Right cardiac atrium (tissue), 5 donors: ENCODE measurements at places on chromosomes 12 and 14. TPM values are rescaled to one million over a fixed set of nuclear protein-coding genes. Genes with fewer than 3 reads are reported as not detected.

GRCh38 chr14:90517076-90517841 is 120.4 kb downstream of the CALM1 start:
- no peak for DNase-seq

DNA sequence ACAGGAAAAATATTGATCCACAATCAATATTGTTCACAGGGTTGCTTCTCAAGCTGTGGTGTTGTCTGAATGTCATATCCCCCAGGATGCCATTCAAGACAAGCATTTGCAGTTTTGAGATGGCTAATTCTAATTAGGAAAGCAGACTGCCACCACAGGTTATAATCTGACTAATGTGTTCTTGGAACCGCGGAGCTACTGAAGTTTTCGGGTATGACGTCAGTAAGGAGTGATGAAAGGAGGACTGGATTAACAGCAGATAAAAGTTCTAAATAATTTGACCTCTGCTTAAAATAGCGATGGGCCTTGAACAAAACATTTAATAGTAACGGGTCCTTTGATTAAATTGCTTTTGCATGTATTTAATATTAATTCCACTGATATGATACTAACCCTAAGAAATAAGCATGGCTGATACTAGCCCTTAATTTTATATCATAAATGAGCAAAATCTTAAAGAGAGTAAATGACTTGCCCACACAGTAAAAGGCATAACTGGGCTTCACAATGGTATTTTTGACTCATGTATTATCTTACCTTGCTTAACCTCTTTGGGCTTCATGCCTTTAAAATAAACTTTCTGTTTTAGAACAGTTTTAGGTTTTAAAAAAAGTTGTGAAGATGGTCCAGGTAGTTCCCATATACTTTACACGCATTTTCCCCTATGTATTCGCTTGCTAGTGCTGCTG is 50.3 kb downstream of the TSHR start:
- no peak for DNase-seq

DNA sequence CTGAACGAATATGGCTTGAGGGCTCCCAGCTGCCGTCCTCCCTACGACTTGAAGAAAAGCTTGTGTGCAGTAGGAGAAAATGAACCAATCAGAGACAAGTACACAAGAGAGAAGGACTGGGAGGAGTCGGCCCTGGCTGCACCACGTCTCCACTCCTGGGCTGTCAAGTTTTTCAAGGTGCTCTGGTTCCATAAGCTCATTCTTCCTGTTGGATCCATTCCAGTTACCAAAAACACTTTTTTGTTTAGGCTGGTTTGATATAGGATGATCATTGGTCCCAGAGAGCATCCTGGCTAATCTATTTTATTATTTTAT is 2.8 kb upstream of the A2ML1 start:
- no peak for DNase-seq

GRCh38 chr12:117561990-117562389 is 200.6 kb upstream of the NOS1 start:
- no peak for DNase-seq

Gene PROX2
- total RNA-seq: not detected

DNA sequence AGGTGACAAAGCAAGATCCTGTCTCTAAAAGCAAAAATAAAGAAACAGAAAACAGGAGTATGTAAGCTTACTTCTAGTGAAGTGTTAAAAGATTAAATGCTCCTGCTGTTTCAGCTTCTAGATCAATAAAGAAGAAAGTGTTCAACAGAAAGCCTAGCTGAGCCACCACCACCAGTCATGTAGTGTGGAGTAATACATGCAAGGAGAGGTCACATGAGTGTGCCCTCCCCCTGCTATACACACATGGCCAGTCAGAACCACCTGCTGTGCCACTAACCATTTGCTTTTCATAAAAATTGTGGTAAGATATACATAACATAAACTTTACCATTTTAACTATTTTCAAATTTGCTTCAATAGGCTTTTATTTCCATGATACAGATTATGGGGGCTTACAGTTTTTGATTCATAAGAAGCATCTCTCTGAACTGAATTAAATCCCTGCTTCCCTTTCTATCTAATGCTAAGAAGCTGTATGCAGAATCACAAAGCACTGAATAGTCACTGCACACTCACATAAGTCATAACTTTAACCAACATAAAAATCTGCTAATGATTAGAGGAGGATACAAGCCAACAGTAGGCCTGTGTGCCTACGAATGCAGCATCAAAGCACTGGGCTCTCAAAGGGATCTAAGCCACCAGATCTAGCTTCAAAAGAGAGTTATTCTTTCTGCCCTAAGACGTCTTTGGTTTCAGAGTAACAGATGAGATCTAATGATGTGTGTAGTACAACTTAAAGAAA is 515.5 kb downstream of the C12orf50 start:
- DNase-seq: no peak

Gene BCL2L14
- not detected for total RNA-seq

Gene PCNX4
- total RNA-seq: 33.7 TPM

Gene PMCH
- not detected for total RNA-seq

DNA sequence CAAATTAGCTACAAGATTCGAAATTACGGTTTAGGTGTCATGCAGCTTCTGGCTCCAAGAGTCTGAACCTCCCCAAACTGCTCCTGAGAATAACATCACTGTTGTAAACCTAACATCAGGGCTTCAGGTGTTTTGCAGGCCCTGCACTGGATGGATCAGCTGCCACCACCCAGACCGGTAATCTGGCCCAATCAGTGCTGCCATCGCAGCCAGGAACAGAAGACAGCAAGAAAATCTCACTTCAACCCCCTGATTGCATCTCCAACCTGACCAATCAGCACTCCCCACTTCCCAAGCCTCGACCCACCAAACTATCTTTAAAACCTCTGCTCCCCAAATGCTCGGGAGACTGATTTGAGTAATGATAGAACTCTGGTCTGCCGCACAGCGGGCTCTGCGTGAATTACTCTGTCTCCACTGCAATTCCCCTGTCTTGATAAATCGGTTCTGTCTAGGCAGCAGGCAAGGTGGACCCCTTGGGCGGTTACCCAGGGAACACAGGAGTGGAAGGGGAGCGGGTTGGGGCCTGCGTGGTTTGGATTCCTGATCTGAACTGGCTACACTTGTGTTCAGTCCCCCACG is 268.5 kb upstream of the SFSWAP start:
- no peak for DNase-seq

DNA sequence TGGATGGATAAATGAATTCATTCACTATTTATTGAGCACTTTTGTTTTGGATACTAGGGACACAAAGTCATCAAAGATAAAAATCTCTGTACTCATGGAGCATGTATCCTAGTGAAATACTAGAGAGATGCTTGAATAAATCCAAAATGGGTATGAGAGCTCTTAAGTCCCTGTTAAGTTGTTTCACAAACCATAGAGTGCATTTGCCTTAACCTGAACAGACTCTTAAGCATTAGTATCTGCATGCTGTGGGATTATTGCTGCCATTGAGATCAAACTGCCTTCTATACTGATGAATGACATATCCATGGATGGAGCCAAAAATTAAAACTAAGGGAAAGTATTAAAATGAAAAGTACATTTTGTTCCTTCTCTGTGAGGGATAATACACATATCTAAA is 206.5 kb upstream of the KRR1 start:
- DNase-seq: no peak

Gene WNT1
- not detected for total RNA-seq

DNA sequence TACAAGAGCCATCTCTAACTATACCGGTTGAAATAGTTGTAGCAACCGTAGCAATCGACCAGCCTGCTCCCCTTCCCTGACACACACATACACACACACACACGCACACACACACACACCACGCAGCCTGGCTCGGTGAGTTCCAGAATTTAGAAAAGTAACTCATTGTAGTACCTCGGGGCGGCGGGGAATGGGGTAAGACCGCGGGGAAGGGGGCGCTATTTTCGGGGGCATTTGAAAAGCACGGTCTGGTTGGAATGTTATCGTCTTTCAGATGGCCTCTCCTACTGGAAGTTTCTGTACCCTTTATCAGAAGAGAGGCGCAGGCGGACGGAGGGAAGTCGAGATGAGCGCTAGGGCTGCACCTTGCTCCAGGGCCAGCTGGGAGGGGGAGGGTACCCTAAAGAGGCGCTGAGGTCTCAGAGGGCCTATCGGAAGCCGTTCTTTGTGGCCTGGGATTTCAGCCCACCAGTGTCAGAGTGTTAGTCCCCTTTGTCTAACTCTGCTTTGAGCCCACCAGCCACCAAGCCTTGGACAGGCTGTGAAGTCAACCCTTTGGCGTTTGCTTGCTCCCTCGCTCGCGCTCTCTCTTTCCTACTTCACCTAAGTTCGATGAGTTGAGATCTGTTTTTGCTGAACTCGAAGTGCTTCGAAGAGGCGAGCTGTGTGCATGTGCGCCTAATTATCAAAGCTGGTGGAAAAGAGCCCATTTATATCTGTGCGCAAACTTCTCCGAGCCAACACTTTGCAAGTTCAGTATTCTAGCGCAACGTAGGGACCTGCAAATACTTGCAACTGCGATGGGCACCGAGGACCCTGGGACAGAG is 837 bp downstream of the COL2A1 start:
- DNase-seq: no peak

GRCh38 chr12:11228296-11228879 is 41.1 kb downstream of the PRB3 start:
- DNase-seq: peak; percentile 11

Gene SERPINA9
- total RNA-seq: not detected

DNA sequence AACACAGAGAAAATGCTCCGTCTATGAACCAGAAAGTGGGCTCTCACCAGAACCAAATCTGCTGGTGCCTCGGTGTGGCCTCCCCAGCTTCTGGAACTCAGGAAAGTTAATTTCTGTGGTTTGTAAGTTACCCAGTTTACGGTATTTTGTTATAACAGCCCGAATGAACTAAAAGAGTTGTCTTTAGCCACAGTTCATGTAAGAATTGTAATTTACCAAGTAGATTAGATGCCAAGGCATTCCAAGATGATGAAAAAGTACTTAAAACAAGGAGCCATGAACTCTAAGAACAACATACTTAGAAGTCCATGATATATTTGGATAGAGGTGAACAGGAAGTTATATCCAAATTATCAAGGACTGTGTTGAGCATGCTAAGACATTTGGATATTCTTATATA is 259.9 kb upstream of the GARIN6 start:
- no peak for DNase-seq

DNA sequence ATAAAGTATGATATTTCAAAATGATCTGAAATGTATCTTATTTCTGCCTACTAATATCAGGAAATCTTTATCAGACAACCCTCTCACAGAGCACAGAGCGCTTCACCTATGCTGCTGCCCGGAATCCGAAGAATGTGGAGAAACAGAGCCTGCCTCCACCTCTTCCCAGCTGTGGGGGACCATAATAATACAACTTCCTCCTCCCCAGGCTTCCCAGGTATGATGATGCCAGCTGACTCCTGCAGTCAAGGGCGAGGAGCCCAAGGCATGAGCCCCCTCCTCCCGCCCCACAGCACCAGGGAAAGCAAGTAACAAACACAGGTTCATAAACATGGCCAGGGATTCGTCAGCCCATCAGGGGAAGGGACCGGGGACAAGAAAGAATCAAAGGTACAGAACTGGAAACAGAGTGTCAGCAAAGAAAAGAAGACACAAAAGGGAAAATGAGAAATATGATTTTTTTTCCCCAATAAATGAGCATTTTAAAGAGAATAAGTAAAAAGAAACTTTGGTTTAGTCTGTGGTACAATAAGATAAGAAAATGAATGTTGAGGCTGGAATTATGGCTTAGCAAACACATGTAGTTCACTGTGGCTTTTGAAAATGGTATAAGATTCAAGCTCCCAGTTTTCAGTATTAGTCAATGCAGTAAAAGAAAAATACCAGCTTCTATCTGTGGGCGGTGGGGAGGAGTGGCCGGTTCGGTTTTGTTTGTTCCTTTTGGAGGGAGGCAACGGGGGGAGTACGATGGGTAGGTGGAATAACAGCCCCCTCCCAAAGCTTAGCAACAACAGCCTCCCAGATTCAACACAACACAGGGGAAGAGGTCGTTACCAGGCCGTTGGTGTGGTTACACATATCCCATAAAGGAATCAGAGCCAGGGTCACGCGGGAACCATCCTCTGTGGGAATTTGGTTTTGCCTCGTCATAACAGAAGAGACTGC is 68.3 kb downstream of the SETD3 start:
- no peak for DNase-seq

GRCh38 chr12:45680362-45680761 is 49.1 kb upstream of the ARID2 start:
- DNase-seq: no peak

DNA sequence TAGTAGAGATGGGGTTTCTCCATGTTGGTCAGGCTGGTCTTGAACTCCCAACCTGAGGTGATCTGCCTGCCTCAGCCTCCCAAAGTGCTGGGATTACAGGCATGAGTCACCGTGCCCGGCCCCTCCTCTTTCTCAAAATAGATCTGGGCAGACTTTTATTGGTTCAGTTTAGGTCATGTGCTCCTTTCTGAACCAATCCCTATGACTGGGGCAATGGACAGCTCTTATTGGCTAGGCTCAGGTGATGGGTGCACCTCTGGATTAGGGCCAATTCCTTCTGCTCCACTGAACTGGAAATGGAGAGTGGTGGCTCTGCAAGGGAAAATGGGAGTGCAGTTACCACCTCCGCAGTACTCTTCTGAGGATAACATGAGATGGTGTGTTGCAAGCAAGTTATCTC is 6.2 kb upstream of the ATP6V0A2 start:
- no peak for DNase-seq

DNA sequence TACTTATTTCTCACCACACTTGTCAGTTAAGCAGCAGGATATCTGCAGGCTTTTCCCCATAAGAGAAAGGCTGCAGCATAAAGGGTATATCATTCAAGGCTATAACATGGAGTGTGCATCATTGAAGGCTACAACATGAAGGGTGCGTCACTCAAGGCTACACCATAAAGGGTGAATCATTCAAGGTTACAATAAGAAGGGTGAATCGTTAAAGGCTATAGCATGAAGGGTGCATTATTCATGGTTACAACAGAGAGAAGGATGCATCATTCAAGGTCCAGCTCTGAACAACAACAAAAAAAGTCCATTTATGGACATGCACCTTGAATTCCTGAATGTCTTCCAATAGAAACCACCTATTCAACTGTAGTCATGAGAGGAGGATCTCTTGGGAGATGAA is 32.8 kb upstream of the LUM start:
- DNase-seq: no peak

- peak; percentile 8 for DNase-seq
Measured at GRCh38 chr14:104309657-104310369, 171.4 kb downstream of the KIF26A start.

- DNase-seq: no peak
Measured at GRCh38 chr14:42854061-42854460, 1247.4 kb downstream of the LRFN5 start.

DNA sequence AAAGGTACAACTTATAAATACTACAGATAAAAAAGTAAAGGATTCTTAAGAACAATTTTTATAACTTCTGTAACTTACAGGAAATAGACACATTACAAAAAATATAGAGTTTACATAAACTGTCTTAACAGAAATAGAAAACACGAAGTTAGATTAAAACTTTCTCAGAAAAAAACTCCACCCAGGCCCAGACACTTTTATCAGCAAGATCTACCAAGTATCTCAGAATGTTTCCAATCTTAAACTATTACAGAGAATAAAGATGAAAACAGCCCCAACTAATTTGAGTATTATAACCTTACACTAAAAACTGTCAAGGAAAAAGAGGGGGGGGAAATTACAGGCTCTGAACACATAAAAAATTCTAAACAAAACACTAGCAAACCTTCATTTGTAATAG is 8.2 kb downstream of the ZFC3H1 start:
- DNase-seq: no peak

Gene TMEM63C
- 0.03 TPM for total RNA-seq

- DNase-seq: no peak
Measured at GRCh38 chr12:53428741-53429140, 5.1 kb downstream of the AMHR2 start.
